Stomach (tissue), 19 donors: ENCODE measurements at places on chromosomes 11 and 22. TPM values are rescaled to one million over a fixed set of nuclear protein-coding genes. Genes with fewer than 3 reads are reported as not detected.

DNA sequence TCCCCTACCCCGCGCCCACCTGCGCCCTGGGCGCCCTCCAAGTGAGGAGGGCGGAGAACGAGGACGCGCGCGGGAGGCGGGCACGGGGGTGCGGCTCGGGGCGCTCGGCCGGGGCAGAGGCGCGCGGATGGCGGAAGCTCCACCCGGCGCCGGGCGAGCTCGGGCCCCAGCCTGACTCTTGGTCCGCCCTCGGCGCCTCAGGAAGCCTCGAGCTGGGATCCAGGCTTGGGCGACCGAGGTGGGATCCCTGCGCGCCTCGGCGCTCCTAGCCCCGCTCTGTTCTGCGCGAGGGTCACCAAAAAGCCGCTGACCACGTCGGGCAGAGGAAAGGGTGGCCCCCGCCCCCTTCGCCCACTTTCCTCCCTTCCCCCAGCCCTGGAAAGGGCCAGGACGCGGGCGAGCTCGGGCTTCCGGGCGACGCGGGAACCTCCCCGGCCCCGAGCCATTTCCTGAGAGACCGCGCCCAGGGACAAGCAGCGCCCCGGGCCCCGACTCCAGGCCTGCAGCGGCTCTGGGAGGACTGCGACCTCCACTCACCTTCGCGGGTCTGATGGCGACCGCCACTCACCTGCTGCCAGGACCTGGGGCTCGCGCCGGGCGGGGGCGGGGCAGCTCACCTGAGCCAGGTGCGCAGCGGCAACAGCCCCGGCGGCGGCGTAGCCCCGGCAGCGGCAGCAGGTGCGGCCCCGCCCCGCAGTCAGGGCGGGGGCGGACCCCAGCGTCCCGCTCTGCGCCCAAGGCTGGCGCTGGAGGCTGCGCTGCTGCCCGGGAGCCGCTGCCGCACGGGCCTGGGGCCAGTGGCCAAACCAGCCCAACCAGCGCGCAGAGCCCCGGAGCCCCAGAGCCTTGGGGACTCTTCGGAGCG, 2.2 kb upstream of the SIGIRR start:
- peak; percentile 90 for DNase-seq

RASD2 gene
- total RNA-seq = 0.87 TPM

UVRAG gene
- total RNA-seq = 18.8 TPM

OSM gene
- total RNA-seq = not detected
